ENCODE measurements at places on chromosomes 13 and 19.

DNA sequence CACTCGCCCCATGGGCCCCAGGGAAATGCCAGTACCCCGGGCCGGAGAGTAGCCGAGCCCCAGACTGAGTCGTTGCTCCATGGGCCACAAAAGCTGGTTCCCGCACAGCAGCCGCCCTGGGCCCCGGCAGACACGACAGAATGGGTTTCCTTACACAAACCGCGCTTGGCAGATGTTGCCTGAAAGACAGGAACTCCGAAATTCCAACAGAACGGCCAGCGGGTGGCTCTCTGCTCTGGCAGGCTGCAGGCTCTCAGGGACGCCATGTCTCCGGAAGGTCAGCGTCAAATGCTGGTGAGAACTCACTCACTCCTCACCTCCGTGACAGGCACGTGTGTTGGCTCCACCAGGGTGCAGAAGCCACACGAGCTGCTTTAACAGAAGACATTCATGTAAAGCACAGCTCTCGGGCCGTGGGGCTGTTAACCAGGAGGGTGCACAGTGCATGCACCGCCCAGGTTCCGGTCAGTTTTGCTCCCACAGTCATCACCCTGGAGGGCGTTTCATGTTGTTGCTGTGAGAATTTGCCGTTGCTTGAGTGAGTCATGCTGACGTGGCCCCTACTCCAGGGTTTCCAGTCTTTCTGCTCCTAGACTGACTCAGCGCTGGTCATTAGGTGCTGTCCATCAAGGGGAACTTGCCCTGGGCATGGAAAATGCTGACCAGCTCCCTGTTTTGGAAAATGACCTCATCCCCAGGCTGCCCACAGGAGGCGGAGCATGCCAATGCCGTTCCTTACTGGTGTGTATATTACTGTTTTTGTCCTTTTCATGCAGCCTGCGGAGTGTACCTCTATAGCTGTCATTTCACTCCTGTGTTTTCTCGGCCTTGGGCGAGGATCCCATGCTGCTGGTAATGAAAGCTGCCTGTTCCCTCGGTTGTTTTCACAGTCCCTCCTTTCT lies 44.8 kb downstream of the ANKRD10 start:
- DNase-seq, result no peak

GRCh38 chr13:113669231-113669754 lies 2.3 kb downstream of the GRK1 start:
- DNase-seq, result no peak

- no peak for DNase-seq
Measured at GRCh38 chr13:99307648-99308339, 595 bp upstream of the GPR183 start.

DNA sequence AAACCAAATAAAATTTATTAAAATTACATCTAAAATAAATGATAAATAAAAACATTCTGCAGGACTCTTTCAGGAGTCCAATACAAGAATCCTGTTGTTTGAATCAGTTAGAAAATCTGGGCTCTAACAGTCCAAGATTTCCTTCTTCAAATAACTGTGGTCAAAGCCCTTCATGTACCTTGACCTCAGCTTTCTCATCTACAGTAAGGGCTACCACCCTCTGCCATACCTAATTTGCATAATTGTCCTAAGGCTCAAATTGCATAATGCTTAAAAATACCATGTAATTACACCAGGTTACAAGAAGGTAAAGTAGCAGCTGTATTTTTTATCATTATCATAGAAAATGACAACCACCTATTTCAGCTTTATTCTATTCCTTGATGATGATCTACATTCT lies 54.3 kb downstream of the XPO4 start:
- DNase-seq, result no peak

DNA sequence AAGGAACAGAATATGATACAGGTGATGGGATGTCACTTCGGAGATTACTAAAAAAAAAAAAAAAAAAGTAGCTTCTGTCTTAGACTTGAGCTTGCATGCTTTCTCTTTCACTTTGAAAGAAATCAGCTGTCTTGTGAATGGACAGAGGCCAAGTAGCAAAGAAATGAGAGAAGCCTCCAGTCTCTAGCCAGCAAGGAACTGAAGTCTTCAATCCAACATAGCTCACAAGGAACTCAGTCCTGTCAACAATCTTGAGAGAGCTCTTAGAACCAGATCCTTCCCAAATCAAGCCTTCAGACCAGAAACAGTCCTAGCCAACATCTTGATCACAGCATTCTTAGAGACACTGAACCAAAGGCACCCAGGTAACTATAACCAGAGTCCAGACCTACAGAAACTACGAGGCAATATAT lies 7.7 kb downstream of the N4BP2L2 start:
- DNase-seq, result peak; percentile 23

GRCh38 chr19:30119180-30119908 lies 177.3 kb downstream of the URI1 start:
- DNase-seq, result no peak

- DNase-seq, result no peak
Measured at GRCh38 chr13:105962080-105962479, 573.4 kb downstream of the EFNB2 start.

DNA sequence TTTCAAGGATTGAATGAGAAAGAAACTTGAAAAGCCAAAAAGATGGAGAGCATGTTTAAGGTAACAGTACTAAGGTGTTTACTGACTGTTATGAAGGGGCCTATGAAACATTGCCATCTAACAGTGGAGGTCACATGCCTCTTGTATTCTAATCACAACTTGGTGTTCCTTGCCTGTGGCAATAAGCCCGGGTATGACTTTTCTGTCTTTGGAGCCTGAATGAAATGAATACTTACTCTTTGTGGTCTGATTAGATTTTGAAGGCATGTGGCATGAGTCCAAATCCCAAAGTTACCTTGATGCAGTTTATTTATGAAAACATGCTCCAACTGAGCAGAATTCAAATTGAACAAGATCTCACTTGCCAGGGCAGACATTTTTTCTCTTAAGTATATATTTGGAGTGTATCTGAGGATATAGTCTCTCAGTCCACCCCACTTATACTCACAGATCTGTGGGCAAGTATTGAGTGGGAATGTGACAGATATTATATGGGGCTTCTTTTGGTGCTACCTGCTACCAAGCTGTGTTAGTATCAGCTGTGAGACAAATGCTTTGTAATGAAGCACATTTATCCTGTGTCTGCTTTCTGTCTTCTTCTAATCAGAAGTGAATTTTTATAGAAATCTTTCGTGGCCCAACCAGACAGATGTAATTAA lies 67.5 kb downstream of the B3GLCT start:
- DNase-seq, result no peak

Measured in T-helper 2 cell (primary cell).